Omental fat pad (tissue), 4 donors: ENCODE measurements at places on chromosomes 13 and 19. TPM values are rescaled to one million over a fixed set of nuclear protein-coding genes. Genes with fewer than 3 reads are reported as not detected.

FFAR1 gene
- not detected for total RNA-seq

- DNase-seq, result no peak
Observed at GRCh38 chr13:88068316-88068715, 397.1 kb downstream of the SLITRK5 start.

DNA sequence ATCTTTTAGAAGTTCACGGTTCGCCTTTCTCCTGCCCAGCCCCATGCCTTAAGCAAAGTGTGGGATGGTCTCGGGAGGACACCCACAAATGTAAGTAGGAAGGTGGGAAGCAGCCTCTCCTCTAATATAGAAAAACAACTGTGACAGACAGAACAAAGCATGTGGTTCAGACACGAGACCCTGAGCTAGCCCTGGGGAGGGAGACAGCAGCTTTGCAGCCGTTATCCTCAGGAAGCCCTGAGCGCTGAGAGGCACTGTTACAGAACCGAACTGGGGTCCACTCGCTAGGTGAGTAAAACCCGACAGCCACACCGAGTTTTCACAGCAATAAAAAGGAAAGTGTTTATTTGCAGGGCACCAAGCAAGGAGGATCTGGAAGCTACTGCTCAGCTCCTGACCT lies 210.6 kb downstream of the UQCRFS1 start:
- DNase-seq, result no peak

DNA sequence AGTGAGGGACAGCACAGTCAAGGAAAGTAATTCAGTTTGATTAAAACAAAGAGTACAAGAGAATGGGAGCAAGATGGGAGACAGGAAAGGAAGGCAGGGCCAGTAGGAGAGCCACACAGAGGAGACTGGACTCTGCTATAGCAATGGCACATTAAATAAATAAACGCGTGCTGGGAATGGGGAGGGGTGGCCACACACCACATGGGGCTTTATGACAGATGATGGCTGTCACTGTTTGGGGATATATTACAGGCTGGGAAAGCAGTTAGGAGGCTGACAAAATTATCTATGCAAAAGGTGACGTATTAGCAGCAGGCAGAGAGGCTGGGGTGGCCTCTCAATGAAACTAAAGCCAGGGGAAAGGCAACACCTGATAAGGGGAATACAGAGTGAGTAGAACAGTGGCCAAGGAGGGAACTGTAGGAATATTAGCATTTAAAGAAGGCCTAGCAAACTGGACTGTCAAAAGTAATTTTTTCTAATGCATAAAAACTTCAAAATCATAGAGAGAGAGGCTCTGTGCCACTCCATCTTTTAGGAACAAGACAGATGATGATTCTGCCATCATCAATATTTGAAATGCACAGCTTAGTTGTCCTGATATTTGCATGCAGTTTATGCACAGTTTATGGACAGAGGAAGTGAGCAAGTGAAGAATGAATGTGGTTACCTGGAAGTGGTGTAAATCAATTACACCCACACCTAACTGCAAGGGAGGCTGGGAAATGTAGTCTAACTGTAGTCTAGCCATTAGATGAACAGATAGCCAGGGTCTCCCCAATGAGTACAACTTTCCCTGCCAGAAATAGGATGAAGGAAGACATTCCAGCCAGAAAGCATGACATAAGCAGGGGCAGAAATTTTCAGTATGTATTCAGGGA lies 346.5 kb downstream of the FOXO1 start:
- no peak for DNase-seq

DNA sequence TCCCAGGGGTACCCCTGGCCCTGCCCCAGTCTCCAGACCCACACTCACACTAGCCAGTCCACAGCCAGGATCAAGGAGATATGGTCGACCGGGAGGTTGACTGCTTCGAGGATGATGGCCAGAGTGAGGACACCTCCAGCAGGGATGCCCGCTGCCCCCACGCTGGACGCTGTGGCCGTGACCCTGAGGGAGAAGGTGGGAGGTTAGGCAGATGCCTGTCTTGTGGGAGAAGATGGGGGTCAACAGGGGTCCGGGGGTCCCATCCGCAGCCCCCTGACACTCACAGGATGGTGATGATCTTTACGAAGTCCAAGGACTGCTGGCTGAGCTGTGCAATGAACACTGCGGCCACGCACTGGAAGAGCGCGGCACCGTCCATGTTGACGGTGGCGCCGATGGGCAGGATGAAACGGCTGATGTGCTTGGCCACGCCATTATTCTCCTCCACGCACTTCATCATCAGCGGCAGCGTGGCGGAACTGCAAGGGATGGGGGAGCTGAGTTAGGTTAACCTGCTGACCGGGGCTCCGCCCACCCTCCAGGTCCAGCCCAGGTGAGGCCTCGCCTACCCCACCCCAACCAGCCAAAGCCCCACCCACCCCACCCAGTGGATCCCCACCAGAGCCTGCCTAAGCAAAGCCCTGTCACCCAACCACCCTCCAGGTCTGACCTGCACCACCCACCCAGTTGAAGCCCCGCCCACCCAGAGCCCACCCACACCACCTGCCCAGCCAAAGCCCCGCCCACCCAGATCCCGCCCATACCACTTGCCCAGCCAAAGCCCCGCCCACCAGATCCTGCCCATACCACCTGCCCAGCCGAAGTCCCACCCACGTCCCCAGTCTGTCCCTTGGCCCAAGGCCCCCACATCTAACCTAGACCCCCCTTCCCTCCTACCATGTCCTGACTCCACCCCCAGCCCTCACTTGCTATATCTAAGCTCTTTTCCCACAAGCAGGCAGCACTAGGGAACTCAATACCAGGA lies 11.2 kb downstream of the SLC1A5 start:
- DNase-seq, result no peak

DNA sequence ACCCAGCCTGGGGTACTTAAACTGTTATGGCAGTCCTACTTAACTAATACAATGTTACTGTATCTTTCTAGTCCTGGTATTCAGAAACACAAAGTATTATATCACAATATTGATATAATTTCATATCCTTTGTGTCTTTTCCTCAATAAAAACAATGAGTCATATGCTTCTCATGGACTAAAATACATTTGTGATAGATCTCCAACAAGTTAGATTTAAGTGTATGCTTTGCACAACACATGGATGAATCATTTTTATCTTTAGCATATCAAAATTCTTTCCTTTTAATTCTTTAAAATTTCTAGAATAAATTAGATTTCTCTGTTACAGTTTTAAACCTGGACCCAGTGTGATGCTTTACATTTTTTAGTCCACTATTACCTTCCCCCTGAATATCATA lies 1357.8 kb upstream of the ATXN8OS start:
- no peak for DNase-seq

GRCh38 chr19:46863818-46864629 lies 3.2 kb downstream of the ARHGAP35 start:
- no peak for DNase-seq

GRCh38 chr13:65724226-65724625 lies 1505.9 kb downstream of the PCDH9 start:
- DNase-seq, result no peak

PTH2 gene
- total RNA-seq, result not detected

GRCh38 chr19:29872224-29872731 lies 60.5 kb downstream of the CCNE1 start:
- no peak for DNase-seq

SIPA1L3 gene
- 9.9 TPM for total RNA-seq

- no peak for DNase-seq
Observed at GRCh38 chr19:3227054-3227626, 2.7 kb downstream of the CELF5 start.

- DNase-seq, result no peak
Observed at GRCh38 chr13:79287939-79288795, 117.9 kb downstream of the RBM26 start.

GRCh38 chr19:1671716-1672037 lies 19.3 kb upstream of the TCF3 start:
- DNase-seq, result no peak

CCDC8 gene
- total RNA-seq, result 3.8 TPM

ZNF837 gene
- total RNA-seq, result 0.48 TPM

DNA sequence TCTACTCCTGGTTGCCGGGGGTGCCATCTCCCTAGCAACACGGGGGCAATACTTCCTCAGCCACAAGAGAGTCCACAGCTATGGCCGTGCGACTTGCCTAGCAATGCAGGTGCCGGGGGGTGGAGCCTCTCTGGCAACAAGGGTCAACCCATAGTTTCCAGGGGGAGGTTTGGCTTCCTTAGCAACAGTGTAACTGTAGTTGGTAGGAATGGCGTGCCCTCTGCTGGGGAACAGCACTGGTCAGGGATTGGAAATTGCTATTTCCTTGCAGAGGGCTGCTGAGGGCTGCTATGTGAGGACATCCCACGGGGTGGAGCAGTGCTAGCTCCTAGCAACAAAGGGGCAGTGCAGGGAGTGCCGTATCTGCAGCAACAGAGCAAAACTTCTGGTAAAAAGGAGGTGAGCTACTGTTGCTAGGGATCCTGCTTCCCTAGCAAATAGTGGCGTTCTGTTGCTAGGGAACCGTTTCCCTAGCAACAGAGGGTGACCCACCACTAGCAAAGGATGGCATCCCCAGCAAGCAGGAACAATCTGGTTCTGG lies 7.0 kb upstream of the TMC4 start:
- DNase-seq, result no peak

DNA sequence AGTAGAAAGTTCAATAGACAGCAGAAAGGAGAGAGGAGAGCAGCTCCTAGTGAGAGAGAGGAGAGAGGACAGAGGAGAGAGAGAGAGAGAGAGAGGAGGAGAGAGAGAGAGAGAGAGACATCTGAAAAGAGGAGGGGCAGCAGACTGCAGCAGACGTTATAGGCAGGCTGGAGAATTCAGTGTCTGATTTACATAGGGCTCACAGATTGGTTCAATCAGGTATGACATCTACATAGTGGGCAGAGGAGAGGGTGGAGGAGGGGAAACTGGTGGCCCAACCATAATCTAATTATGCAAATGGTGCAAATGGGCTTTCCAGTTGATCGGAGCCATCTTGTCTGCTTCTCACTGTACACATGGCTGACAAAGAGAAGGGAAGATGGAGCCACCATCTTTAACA lies 221.3 kb upstream of the TRPC4 start:
- no peak for DNase-seq

GRCh38 chr13:46913757-46914156 lies 16.9 kb upstream of the HTR2A start:
- DNase-seq, result no peak

DNA sequence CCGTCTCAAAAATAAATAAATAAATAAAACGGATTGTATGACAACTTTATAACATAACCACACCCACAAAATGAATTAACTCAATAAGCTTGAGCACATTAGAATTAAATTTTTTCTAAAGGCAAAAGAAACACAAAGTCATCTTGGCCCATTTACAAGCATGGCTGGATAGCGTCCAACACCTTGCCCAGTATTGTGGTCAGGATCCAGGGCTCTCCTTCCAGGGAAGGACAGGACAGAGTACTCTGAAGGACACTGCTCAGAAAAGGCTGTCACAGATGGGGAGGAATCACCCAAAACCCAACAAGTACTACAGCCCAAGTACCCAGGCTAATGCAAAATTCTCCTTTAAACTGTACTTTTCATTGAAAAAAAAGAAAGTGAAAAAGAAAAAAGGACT lies 27.1 kb downstream of the SUGP2 start:
- DNase-seq, result no peak

DNA sequence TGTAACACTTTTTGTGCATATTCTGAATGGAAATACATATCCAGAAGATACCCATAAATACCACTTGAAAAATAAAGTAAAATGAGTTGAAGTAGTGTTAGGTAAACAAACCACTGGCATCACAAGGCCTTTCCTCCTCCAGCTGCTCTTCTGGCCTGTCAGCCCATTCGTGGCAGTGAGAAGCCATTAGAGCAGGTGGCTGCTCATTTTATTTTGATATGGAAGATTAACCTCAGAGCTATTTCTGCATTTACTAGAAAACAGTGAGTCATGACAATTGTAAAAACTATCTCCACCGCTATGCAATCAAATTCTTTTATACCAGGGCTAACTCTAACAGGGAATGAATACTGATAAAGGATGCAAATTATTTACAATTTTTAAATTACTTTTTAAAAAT lies 2898.1 kb downstream of the PCDH9 start:
- DNase-seq, result no peak

DNA sequence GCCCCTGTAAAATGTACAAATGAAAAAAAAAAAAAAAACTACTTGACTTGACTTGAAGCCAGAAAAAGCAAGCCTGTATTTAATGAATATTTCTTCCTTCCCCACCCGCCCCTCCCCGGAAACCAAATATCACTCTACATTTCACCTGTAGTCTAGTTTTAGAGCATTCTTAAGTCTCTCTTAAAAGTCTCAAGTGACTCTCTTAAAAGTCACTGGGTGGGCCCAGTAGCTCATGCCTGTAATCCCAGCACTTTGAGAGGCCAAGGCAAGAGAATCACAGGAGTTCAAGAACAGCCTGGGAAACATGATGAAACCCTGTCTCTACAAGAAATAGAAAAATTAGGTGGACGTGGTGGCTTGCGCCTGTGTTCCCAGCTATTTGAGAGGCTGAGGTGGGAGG lies 72.0 kb downstream of the TSC22D1 start:
- DNase-seq, result no peak

- no peak for DNase-seq
Observed at GRCh38 chr13:93730780-93731179, 504.2 kb downstream of the GPC6 start.

- no peak for DNase-seq
Observed at GRCh38 chr19:10784257-10784656, 51.8 kb downstream of the TMED1 start.

PEAK3 gene
- 1.2 TPM for total RNA-seq

DNA sequence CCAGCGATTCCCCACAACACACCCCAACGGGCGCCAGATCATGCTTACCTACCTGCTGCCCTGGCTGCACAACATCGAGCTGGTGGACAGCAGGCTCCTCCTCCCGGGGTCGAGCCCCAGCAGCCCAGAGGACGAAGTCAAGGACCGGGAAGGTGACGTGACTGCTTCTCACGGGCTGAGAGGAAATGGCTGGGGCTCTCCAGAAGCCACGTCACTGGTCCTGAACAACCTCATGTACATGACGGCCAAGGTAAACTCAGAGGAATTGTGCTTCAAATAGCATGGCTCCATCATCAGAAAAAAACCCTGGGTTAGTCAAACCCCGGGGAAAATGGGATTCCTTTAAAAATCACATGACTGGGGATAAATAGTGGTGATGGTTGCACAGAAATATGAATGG lies 106.3 kb downstream of the ZAR1L start:
- DNase-seq, result no peak

DNA sequence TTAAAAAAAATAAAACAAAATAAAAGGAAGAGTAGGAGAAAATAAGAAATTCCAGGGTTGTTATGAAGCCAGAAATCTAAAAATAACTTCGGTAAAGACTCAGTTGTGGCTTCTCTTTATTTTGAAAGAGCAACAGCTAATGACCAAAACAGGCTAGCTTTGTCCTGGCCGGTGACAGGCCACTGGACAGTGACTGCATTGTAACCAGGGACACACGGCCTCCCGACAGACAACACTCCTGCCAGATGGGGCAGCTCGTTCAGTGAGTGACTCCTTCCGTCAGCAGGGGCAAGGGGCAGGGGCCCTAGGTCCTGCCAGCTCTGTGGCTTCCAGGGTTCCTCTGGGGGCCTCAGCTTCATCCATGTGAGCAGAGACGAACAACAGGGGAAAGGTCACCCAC lies 173.4 kb downstream of the KATNAL1 start:
- no peak for DNase-seq
